Natural killer cell treated with Interleukin-12 subunit alpha and Interleukin-12 subunit beta and Interleukin-15 and Interleukin-18, amount 100 ng/mL, for 72 hours (primary cell): ENCODE measurements at places on chromosomes 7 and 10. TPM values are rescaled to one million over a fixed set of nuclear protein-coding genes. Genes with fewer than 3 reads are reported as not detected.

DNA sequence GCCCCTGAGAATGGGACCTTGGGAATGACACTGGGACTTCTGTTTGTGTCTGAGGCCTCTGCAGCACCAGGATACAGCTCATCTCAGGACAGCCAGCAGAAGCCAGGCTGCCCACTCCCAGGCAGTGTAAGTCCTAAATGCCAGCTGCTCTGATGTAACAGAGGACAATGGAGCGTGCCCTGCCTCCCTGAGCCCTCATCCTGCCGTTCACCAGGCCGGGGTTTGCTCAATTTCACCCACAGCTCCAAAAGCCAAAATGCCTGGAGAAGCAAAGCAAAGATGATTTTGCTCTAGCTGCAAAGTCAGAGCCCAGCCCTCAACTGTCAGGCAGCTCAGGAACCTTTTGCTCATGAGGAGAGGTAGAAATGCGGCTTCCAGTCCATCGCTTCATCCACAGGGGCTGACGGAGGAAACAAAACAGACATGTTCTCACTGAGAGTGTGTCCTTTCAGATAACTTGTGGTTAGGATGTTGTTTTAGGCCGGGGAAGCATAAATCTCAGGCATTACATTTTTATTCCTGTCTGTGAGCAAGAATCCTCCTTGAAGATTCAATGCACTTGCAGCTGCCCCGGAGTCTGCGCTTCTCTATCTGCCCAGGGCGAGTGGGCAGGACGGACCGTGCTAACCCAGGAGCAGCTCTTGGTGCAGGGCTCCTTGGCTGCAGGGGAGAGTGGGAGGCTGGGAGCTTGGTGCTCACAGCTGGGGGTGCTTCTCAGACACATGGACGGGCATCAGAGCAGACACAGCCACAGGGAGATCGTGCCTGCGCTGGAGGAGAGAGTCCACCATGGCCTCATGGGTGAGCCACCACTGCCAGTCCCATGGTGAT is 83.2 kb upstream of the CHST15 start:
- DNase-seq = no peak

DNA sequence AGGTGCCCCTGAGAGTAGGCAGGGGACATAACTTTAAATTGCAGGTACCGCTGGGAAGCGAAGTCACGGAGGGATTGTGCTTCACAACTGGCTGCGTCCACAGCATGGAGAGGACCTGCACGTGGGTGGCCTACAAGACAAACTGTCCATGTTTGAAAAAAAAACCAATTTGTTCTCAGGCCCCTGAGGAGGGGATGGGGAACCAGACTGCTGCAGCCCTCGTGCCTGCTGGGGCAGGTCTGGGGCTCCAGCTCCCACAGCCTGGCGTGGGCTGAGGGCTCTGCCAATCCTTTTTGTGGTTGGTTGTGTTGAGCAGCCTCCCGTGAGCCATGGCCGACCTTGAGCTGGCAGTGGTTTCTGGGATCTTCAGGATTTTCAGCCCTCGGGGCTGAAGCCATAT is 9.7 kb downstream of the SFRP5 start:
- DNase-seq = peak; percentile 46

DNA sequence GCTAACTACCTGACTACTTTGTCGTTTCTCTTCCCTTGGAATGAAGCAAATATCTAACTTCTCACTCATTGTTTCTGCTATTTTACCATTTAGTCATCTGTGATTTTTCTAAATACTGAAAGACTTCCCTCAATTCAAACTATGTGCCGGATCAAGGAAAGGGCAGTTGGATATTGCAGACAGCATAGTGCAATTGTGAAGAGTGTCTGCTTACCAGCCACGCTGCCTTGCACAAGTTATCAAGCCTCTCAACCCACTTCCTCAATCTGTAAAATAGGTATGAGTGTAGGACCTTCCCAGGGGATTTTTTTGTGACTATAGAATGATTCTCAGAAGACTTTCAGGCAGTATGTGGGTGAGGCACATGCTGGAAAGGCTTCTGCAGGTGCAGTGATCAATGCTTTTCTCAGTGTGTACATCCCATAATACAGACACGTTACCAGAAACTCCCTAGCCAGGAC is 54.3 kb downstream of the EGFR start:
- DNase-seq = no peak

DNA sequence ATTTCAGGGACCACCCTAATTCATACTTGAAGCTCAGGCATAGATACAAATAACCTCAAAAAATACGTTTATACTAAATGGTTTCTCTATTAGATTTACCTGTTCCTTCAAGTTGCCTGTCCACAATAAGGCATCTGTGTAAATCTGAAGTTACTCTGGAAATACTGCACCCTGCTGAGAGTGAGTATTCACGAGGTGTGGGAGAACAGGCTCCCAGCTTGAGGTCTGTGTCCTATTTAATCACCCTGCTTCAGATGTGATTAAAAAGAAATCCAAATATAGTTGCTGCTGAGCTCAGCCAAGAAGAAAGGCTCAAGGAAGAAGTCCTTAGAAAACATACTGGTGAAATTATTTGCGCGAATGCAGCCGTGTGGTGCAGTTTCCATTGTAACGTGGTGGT is 136.8 kb downstream of the KLF6 start:
- no peak for DNase-seq

DNA sequence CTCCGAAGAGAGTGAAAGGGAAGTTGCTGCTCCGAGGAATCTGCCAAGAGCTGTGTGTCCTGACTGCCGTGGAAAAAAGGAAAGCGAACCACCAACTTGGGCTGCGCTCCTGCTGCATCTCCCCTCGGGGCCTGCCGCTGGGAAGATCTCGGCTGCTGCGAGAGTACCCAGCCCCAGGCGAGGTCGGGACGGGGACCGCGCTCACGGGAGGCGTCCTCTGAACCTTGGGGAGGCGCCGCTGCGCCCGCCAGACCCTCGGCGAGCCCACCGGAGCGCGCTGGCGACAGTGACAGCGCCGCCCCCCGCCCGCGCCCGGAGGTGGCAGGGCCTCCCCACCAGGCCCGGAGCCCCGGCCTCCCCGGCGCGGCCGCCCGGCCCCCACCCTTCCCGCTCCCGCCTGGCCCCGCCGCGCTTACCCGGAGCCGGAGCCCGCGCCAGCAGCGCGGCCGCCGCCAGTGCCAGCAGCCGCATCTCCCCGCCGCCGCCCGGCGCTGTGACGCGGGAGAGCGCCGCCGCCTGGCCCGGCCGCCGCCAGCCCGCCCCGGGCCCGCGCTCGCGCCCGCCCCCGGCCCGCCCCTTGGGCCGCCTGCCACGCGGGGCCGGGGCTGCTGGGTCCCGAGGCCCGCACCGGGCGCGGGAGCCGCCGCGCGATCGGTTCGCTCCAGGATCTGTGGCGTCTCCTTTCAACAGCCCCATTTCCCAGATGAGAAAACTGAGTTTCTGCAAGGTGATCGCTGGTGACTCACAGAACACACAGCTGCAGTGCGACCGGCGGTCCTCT is at the start of gene VSTM4:
VSTM4 (minus strand) TSS at position 508 of the 781 bp plus-strand sequence; CDS start at position 471, 37 bp downstream.
- DNase-seq = no peak

- DNase-seq = no peak
Measured at GRCh38 chr10:130921461-130921860, 390.1 kb downstream of the TCERG1L start.

- DNase-seq = no peak
Measured at GRCh38 chr10:44806950-44807349, 104.2 kb upstream of the TMEM72 start.

GRCh38 chr7:66500087-66500486 is 128.6 kb upstream of the KCTD7 start:
- no peak for DNase-seq

DNA sequence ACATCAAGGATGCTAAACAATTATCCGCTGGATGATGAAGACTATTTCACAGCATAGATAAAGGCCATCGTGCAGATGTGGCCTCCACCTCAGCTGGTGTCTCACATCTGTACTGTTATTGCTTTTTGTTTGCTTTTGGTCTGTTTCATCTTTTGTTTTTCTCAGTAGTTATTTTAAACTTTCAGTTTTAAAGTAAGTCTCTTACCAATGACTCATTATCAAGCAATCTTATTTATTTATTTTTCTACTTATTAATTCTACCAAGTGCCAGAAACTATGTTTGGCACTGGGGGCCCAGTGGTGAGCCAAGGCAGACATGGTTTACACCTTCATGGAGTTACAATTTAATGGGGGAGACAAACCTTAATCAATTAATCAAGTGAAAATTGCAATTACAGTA is 250.9 kb upstream of the TMEM72 start:
- DNase-seq = no peak

GRCh38 chr10:71496927-71497762 is 100.4 kb downstream of the CDH23 start:
- DNase-seq = no peak

Gene CALY
- not detected for total RNA-seq

Gene FRMD4A
- 1.5 TPM for total RNA-seq

Gene SAP25
- total RNA-seq = 10.1 TPM

Gene CSTF2T
- total RNA-seq = 35.4 TPM

Gene PTPRZ1
- not detected for total RNA-seq

Gene MOGAT3
- not detected for total RNA-seq
